Immature natural killer cell (primary cell): ENCODE measurements at places on chromosomes 11 and 22. TPM values are rescaled to one million over a fixed set of nuclear protein-coding genes. Genes with fewer than 3 reads are reported as not detected.

The HMOX1 gene
- 5.3 TPM for polyA plus RNA-seq

The FOSL1 gene
- polyA plus RNA-seq, result 0.30 TPM

The PYGM gene
- not detected for polyA plus RNA-seq

The FGF4 gene
- not detected for polyA plus RNA-seq

The SLC16A8 gene
- polyA plus RNA-seq, result not detected

The FXYD2 gene
- 12.0 TPM for polyA plus RNA-seq

The ADORA2A gene
- 6.8 TPM for polyA plus RNA-seq

The CUL5 gene
- 42.2 TPM for polyA plus RNA-seq

The C1QTNF5 gene
- not detected for polyA plus RNA-seq

The CNGA4 gene
- not detected for polyA plus RNA-seq

The GAB2 gene
- 1.0 TPM for polyA plus RNA-seq

The OSM gene
- polyA plus RNA-seq, result 7.5 TPM

The SCN4B gene
- not detected for polyA plus RNA-seq

The MS4A7 gene
- 2.6 TPM for polyA plus RNA-seq

The MMP8 gene
- not detected for polyA plus RNA-seq

The MAJIN gene
- not detected for polyA plus RNA-seq

The PNPLA5 gene
- polyA plus RNA-seq, result not detected

The RBMXL2 gene
- not detected for polyA plus RNA-seq

The FOLR3 gene
- polyA plus RNA-seq, result not detected

The CD3G gene
- polyA plus RNA-seq, result 4.1 TPM

The UCP3 gene
- 1.3 TPM for polyA plus RNA-seq

The BTG4 gene
- not detected for polyA plus RNA-seq

The ISX gene
- polyA plus RNA-seq, result not detected

The HEPN1 gene
- polyA plus RNA-seq, result not detected

The C11orf21 gene
- 36.3 TPM for polyA plus RNA-seq

The KRTAP5-9 gene
- not detected for polyA plus RNA-seq

The ACRV1 gene
- not detected for polyA plus RNA-seq

The MPEG1 gene
- polyA plus RNA-seq, result 7.1 TPM

The TSPAN18 gene
- 0.86 TPM for polyA plus RNA-seq

The APOA1 gene
- 0.53 TPM for polyA plus RNA-seq

The MAPK8IP2 gene
- not detected for polyA plus RNA-seq

The MUC2 gene
- polyA plus RNA-seq, result not detected

The MS4A1 gene
- 1.2 TPM for polyA plus RNA-seq

The P2RX6 gene
- polyA plus RNA-seq, result not detected

The OR5P2 gene
- not detected for polyA plus RNA-seq

The PLEKHB1 gene
- polyA plus RNA-seq, result 10.6 TPM

The NPTXR gene
- 0.66 TPM for polyA plus RNA-seq

The KDM4E gene
- polyA plus RNA-seq, result not detected

The GNAZ gene
- not detected for polyA plus RNA-seq

The RAB3IL1 gene
- polyA plus RNA-seq, result not detected

The DNAJC24 gene
- 6.7 TPM for polyA plus RNA-seq

The CD44 gene
- 213 TPM for polyA plus RNA-seq

The CREB3L1 gene
- not detected for polyA plus RNA-seq

The MPPED2 gene
- polyA plus RNA-seq, result 2.0 TPM

The OR10D3 gene
- not detected for polyA plus RNA-seq

The DDX6 gene
- 124 TPM for polyA plus RNA-seq

The OR2AG1 gene
- polyA plus RNA-seq, result not detected
